Activated CD8-positive, alpha-beta memory T cell treated with anti-CD3 and anti-CD28 coated beads, Interleukin-2, amount 10 ng/mL, durations not matched to agents 7 days and 5 days (primary cell): ENCODE measurements at places on chromosomes 12 and 14. TPM values are rescaled to one million over a fixed set of nuclear protein-coding genes. Genes with fewer than 3 reads are reported as not detected.

- DNase-seq, result no peak
- no peak overlapping the region for H3K27ac ChIP-seq
- no peak overlapping the region for H3K4me3 ChIP-seq
- H3K27me3 ChIP-seq, result no peaks in the 10 kb centered on the region
- H3K4me1 ChIP-seq, result no peaks in the 10 kb centered on the region
- H3K36me3 ChIP-seq, result no peaks in the 10 kb centered on the region
These were observed 300.7 kb upstream of the SEL1L start for GRCh38 chr14:81834308-81834707.

DNA sequence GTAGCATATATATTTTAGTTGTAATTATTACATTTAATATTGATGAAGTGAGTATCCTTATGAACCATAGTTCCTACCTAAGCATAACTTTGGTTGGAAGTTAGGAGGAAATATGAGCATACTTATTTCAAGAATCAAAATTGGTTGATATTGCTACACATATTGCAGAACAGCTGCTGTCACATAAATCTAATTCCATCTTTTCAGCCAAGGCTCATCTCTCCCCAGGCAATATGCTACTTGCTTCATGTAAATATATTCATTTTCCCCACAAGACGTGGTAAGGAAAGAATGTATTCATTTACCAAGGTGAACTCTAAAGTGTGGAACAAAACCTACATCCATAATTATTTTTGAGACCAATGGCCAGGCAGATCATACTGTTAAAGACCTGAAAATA, 62.5 kb upstream of the HIF1A start:
- no peak for DNase-seq
- no peaks in the 10 kb centered on the region for H3K36me3 ChIP-seq
- H3K4me1 ChIP-seq, result peaks cover 10% of the 10 kb centered on the region
- H3K27ac ChIP-seq, result no peak overlapping the region
- no peaks in the 10 kb centered on the region for H3K27me3 ChIP-seq
- no peak overlapping the region for H3K4me3 ChIP-seq

The TAS2R31 gene
- 5.2 TPM for total RNA-seq

DNA sequence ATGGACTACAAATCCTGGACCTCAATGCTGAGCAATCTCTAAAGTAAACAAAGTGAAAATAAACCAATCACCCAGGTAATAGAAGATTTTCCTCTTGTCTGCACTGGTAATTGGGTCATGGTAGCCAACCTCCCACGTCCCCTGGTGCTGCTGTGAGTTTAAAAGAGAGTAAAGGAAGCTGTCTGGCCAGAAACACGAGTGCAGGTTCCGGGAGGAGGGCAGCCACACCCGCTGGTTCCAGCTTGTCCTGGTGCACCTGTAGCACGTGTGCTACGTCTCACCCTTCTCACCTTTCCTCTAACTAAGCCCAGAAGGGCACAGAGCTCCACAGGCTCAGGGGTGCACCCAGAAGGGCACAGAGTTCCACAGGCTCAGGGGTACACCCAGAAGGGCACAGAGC, 5.4 kb downstream of the CRACR2A start:
- H3K36me3 ChIP-seq, result peaks cover 77% of the 10 kb centered on the region
- no peaks in the 10 kb centered on the region for H3K27me3 ChIP-seq
- H3K27ac ChIP-seq, result peak overlapping the region; percentile 62
- peak; percentile 45 for DNase-seq
- H3K4me1 ChIP-seq, result peaks cover 93% of the 10 kb centered on the region

The ITGB7 gene
- total RNA-seq, result 729 TPM
